ENCODE measurements at places on chromosomes 13 and 19.

DNA sequence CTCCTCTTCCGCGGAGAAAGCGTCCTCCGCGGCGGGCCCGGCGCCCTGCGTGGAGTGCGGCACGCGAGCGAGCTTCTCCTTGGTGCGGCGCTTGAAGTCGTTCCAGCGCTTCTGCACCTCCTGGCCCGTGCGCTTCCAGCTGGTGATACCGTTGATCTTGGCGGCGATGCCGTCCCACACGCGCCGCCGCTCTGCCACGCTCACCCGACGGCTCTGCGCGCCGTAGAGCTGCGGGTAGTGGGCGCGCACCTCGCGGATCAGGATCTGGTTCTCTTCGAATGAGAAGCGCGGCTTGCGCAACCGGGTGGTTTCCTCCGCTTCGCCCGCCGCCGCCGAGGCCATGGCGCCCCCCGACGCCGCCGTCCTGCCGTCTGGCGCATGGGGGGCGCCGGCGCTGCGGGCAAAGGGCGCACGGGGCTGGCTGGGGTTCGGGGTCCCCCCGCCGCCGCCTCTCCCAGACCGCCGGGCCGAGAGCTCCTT lies 941 bp downstream of the MYPOP start:
- no peak for DNase-seq

- no peak for DNase-seq
Observed at GRCh38 chr13:48925001-48925400, 50.7 kb upstream of the FNDC3A start.

DNA sequence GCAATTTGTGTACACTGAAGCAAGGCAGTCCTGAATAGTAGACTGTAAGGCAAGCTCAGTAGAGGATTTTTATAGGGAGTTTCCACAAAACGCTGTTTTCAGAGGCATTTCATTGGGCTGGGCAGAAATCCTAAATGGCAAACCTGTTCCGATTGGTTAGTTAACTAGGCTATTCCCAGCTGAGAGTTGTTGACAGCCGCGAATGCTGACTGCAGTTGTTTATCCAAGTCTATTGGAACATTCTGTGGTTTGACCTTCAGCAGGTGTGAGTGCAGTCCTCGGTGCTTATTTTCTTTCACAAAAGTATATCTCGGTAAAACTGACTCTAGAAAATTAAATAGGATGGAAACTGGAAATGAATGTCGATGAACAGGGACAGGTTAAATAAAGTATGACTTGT lies 45.4 kb downstream of the TPT1 start:
- DNase-seq = no peak

- no peak for DNase-seq
Observed at GRCh38 chr13:84973661-84974060, 825.6 kb downstream of the SLITRK6 start.

GRCh38 chr19:51143486-51143885 lies 1.4 kb downstream of the SIGLEC7 start:
- DNase-seq = no peak

DNA sequence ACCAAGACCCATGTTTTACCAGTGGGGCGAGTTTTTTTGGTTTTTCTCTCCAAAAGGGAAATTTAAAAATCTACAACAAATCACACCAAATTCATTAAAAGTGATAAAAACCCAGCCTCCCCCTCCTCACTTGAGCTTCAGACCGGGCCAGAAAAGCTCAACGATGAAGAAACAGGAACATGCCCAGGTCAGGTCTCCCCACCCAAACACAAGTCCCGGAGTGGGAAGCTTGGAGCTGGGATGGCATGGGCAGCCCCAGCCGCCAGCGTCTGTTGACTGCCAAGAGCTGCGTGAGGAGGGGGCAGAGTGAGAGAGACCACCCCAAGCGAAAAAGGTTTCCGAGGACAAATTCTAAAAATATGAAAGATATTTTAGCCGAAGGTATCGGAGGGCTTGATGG lies 3.7 kb downstream of the RNU6-9 start:
- DNase-seq = no peak

DNA sequence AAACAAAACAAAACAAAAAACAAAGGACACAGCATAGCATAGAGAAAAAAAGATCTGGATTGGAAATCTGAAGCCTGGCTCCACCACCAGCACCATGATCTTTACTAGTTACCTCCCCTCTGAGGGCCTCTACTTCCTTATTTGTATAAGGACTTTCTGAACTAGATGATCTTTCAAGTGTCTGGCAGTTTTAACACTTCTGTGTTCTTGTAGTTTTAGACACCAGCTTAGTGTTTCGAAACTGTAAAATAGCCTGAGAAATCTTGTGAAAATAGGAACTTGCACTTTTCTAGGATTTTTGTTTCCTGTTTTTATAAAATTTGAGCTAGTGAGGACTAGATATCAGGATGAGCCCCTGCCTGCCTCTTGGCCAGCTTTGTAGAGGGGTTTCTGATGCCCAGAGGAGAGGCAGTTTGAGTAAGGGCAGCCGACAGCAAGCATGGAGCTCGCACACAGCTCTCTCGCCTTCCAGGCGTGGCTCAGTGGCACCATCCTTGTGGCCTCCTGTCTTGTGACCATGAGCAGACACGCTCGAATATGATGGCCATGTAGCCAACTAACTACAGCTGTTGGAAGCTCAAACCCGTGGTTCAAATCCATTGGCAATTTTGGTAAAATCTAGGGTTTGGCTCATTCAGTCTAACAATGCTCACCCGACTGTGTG lies 319.0 kb downstream of the KCNRG start:
- no peak for DNase-seq

DNA sequence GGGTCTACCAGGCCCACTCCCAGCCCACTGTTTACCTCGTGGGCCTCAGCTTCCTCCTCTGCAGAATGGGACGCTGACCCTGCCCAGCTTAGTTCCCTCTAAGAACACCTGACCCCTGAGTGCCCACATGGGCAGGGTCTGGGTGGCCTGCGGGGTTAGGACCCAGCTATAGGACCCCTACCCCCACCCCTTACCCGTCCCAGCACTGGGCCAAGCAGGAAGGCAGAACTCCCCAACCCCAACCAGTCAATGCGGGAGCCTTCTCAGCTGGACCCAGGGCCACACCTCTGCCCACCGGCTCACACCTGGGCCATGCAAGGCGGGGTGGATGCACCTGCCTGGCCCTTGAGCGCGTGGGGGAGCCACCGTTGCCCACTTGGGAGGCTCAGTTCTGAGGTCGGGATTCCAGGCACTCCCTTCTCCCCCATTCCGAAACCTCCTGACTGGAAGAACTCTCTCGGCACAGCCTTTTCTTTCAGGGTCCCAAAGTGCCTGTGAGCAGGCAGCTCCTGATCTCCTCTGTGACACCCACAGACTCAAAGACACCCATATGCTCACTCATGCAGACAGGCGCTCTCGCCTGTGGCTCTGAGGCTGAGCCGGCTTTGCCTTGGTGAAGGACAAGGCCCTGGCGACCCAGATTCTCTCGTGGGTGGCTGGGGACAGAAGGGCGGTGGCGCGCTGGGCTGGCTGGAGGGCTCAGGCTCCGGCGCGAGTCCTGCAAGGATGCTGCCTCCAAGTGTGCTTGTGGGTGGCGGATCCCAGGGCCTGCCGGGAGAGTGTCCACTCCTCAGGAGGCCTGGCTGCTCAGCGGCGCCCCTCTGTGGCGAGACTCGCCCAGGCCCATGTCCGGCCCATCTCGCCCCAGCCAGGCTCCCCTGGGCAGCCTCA lies 27.9 kb upstream of the PARP4 start:
- no peak for DNase-seq

- no peak for DNase-seq
Observed at GRCh38 chr13:114194853-114195252, 15.8 kb downstream of the CFAP97D2 start.

DNA sequence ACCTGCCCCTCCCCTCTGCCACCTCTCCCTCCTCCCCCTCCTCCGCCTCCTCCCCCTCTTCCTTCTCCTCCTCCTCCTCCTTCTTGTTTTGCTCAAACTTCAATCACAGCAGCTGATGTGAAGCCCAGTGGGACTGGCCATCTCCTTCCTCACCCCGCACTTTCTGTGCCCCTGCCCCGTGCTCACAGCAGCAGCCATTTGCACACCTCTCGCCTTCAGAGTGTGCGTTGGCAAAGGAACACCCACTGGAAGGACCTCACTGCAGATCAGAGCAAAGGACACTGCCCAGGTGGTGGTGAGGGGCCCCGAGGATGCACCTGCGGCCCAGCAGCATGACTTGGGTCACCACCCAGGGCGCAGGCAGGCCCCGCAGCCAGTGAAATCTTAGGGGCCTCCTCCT lies 98.8 kb downstream of the SOX1 start:
- no peak for DNase-seq

DNA sequence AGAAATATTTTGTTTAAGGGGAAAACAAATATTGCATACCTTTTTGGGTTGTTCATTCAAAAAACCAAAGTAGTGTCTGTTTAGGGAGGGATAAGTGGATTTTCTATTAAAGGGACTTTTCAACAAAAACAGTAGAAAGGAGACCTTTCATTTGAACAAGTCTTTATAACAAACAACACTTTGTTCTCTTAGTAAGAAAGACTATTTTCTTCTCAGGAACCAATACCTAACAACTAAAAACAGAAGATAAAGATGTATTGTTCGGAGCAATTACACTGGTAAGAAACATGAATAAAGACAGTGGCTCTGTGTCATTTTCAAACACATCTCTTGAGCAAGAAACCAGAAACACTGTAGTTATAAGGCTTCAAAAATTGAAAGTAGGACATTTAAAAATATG lies 1610.1 kb upstream of the PCDH20 start:
- no peak for DNase-seq

- DNase-seq = peak; percentile 35
Observed at GRCh38 chr19:6062274-6062673, 48.0 kb downstream of the RFX2 start.

DNA sequence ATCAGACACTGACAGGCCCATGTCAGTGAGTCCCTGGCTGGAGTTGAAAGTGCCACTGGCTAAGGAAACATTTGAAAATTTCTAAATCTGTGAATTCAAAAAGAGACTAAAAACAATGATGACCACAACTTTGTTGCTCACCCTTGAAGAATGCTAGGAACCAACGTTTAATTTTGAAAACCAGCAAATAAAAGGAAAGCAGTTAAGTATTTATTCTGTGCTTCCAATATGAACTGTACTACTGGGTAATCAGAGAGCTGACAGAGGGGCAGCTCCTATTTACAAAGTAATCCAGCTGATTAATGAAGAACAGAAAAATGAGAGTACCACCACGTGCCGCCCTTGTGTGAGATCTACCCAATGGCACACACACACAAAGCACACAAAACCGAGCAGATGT lies 44.7 kb upstream of the LATS2 start:
- no peak for DNase-seq

DNA sequence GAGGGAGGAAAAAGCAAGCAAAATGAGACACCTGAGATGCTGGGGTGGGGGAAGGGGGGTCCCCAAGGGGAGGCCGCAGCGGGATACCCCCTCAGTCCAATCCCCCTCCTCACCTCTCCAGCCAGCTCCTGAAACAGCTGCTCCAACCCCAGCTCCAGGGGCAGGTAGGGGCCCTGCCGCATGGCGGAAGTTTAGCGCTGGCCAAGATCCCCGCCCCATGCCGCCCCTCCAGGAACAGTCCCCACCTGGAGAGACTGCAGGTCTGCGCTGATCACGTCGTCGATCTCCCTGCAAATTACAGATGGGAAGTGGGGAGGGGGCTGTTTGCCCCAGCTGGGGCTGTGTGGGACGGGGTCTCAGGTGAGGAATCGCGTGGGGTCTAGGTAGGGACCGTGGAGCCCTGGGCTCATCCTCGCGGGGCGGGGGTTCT lies 9.0 kb downstream of the CAPN12 start:
- DNase-seq = peak; percentile 25

DNA sequence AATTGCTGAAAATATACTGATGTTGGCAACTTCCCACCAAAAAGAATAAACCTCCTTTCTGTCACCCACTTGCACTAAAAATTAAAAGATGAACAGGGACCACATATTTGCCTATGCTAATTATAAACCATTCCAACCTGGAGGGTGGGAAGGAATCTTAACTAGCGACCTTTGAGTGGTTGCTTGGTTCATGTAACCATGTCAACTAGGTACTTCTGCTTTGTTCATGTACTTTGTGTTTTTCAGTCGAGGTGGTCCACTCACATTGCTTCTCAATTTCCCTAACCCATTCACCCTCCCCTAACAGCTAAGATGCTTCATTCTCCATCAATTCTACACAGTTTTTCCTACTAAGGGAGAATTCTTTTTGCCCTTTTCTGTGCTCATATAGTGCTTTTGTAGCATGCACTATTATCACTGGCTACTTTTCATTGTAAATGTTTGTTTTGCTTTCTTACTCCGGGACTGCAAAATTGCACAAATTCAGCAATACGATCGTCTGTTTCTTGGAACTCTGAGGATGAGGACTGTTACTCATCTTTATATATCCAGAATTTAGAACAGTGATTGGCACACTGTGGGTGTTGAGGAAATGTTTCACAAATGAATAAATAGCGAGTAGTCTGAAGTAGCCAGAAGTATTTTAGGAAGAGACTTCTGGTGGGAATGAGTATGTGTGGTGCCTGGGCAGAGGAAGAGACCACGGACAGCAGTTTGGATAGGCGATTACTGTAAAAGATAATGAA lies 187.5 kb downstream of the GPC6 start:
- DNase-seq = no peak
